Mesenchymal stem cell (in vitro differentiated cells and primary cell): ENCODE measurements at places on chromosomes 3 and 15.

DNA sequence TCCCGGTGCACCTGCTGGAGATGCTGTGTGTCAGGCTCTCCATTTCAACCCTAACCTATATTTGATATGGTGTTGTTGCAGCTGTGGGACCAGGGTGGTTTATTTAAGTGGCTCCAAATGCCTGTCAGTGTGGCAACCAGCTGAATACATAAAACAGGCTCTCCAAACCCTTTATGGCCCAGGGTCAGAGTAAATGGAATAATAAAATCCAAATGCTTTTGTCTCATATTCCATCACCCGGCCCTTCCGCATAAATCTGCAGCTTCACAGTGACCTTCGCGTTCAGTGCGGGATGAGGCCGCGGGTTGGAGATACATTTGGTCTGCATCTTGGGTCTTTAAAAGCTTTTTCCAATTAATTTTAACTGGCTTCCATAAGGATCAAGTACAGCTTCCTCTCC is 382.1 kb upstream of the NR2F2 start:
- no peaks in the 10 kb centered on the region for H3K36me3 ChIP-seq
- no peak overlapping the region for H3K27ac ChIP-seq
- H3K27me3 ChIP-seq: no peaks in the 10 kb centered on the region
- DNase-seq: no peak
- H3K4me1 ChIP-seq: no peaks in the 10 kb centered on the region

- no peaks in the 10 kb centered on the region for H3K27me3 ChIP-seq
- peaks cover 46% of the 10 kb centered on the region for H3K4me1 ChIP-seq
- DNase-seq: no peak
- peaks cover 37% of the 10 kb centered on the region for H3K36me3 ChIP-seq
Observed at GRCh38 chr15:77032647-77033416, 37.9 kb downstream of the PSTPIP1 start.

DNA sequence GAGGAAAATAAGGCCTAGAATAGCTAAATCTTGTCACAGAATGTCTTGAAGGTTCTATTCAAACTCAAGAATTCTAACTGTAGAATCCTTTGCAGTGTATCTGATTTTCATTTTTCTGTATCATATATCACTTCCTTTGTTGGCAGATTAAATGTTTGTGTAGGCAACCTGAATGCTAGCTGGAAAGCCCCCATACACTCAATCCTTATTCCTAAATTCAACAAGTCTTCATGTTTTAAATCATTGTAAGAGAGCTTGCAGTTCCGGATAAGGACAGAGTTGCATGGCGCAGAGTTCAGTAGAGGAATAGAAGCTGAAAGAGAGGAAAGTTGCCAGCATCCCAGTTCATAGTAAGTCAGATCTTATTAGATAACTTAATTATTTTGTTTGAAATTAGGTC is 242.0 kb upstream of the SEMA6D start:
- no peaks in the 10 kb centered on the region for H3K36me3 ChIP-seq
- H3K4me1 ChIP-seq: no peaks in the 10 kb centered on the region
- no peak overlapping the region for H3K27ac ChIP-seq
- H3K27me3 ChIP-seq: no peaks in the 10 kb centered on the region
- H3K4me3 ChIP-seq: no peak overlapping the region
- no peak for DNase-seq

DNA sequence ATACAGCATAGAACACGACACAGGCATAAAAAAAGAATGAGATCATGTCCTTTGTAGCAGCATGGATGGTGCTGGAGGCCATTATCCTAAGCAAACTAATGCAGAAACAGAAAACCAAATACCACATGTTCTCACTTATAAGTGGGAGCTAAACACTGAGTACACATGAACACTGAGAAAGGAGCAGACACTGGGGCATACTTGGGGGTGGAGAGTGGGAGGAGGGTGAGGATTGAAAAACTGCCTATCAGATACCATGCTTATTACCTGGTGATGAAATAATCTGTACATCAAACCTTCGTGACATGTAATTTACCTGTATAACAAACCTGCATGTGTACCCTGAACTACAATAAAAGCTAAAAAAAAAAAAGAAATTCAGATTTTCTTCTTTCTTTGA is 100.4 kb downstream of the PPM1L start:
- H3K27ac ChIP-seq: no peak overlapping the region
- H3K4me1 ChIP-seq: no peaks in the 10 kb centered on the region
- no peak for DNase-seq
- no peaks in the 10 kb centered on the region for H3K27me3 ChIP-seq
- no peak overlapping the region for H3K4me3 ChIP-seq
- H3K36me3 ChIP-seq: no peaks in the 10 kb centered on the region

DNA sequence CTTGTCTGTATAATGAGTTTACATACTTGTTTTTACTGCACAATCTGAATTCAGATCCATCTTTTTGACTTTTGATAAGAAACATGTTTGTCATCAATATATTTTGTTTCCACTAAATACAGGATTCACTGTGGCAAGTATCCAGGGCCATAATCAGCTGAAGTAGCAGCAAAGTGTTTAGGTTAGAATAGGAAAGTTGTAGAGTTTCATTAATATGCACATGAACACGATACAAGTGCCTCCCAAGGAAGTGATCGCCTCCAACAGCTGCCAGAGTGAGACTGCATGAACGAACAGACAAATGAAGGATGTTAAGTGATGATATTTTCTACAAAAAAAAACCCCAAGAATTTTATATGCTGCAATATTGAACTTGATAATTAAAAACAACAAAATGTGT is 204.3 kb downstream of the TBL1XR1 start:
- H3K4me1 ChIP-seq: no peaks in the 10 kb centered on the region
- no peak overlapping the region for H3K27ac ChIP-seq
- no peak overlapping the region for H3K4me3 ChIP-seq
- no peaks in the 10 kb centered on the region for H3K27me3 ChIP-seq
- H3K36me3 ChIP-seq: no peaks in the 10 kb centered on the region
